ENCODE measurements at places on chromosomes 6 and 20.

GRCh38 chr6:75446241-75446880 is 47.2 kb downstream of the FILIP1 start:
- no peak for DNase-seq

- no peak for DNase-seq
Measured at GRCh38 chr6:159430323-159430722, 261.1 kb downstream of the FNDC1 start.

- DNase-seq = no peak
Measured at GRCh38 chr6:16132909-16133308, 4.0 kb downstream of the MYLIP start.

GRCh38 chr6:142698751-142699150 is 246.2 kb downstream of the HIVEP2 start:
- no peak for DNase-seq

DNA sequence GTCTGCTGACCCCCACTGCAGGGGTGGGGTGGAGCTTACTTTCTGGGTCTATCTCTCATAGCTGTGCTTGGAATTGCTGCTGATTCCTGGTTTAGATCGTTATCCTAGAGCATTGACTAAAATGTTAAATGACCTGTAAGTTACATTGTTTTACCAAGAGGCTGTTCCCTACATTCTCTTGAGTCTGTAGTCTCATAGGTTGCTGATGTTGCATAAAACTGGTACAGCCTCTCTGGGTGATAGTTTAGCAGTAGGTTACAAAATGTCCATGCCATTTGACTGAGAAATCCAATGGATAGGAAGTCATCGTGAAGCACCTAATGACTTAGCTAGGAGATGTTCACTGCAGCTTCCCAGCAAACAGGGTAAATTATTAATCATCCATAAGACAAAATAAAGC is 62.4 kb downstream of the TPD52L1 start:
- no peak for DNase-seq

Data from GM04504 (cell line).